AG08396 (cell line): ENCODE measurements at places on chromosomes 5 and 9.

DNA sequence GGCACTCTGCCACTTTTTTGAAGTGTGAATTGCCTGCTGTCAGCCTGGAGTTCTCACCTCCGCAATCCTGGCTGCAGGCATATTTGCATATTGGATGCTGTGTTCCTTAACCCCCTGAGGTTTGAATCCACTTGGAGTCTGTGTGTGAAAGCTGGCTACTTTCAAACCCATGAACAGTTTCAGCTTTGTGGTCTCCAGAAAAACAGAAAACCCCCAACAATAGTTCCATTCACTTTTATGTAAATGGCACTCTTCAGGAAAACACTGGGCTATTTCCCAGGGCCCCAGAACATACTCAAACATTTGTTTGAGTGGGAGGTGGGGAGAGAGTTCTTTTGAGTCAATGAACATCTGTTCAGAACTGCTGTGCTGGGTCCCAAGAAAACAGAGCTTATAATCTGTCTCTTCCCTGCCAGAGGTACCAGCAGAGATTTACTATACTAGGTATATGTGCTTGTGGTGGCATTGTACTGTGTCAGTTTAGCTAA, 5.0 kb downstream of the NUDT2 start:
- no peak for DNase-seq

- DNase-seq, result no peak
Observed at GRCh38 chr5:78647351-78647818, 1.2 kb downstream of the LHFPL2 start.

DNA sequence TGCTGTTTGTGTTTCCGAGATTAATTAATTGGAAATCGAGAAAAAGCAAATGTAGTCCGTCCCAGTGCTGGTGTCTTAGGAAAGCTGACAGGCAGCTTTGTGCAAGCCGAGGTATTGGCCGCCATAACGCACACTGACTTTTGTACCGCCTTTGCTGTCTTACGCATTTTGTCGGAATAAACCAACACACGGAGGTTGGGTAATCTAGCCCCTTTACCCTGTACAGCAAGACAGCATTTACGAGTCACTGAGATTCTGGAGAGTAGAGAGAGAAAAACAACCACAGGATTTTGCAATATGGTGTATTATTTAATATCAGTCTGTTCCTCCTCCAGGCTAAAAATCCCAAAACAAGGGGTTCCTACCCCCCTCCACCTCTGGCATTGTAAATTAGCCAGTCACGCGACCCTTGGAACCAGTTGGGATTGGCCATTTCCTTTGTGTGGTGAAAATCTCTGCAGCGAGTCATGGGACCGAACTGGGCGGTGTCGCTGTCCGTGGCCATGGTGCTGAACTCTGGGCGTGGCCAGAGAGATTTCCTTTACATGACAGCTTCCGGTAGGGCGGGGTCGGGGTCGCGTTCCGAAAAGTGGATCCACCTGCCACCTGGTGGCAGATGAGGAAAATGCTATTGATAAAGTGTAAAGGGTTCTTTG, 10.3 kb upstream of the PCDHB1 start:
- peak; percentile 87 for DNase-seq

GRCh38 chr5:55554585-55555202, 19.9 kb upstream of the PLPP1 start:
- DNase-seq, result no peak

DNA sequence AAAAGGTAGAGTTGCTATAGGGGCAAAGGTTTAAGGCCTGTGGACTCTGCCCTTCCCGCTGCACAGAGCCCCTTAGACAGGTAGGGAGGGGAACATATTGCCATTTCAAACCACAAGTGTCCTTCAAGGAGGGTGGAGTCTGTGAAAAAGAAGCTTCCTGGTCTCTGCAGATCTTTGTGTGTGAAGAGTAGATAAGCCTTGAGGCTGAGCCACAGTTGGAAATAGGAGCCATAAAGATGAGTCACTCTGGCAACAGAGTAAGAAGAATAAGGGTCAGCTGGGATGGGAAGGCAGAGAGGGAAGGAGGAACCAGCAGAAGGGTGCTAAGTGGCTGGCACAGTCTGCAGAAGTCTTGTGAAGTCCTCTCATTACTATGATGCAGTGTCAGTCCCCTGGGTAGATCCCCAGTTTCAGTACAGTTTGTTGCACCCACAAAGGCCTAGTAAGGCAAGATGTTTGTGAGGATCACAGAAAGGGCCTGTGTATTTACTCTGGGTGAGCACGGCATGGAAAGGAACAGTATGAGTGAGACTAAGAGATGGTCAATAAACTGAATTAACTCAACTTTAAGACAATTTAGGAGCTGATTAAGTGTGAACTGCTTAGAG, 18.1 kb downstream of the GRXCR2 start:
- DNase-seq, result peak; percentile 36

GRCh38 chr5:174937201-174938123, 213.1 kb downstream of the MSX2 start:
- no peak for DNase-seq

GRCh38 chr5:115423051-115423450, 121.5 kb downstream of the FEM1C start:
- DNase-seq, result no peak

- no peak for DNase-seq
Observed at GRCh38 chr5:101782352-101783103, 513.6 kb downstream of the SLCO4C1 start.

DNA sequence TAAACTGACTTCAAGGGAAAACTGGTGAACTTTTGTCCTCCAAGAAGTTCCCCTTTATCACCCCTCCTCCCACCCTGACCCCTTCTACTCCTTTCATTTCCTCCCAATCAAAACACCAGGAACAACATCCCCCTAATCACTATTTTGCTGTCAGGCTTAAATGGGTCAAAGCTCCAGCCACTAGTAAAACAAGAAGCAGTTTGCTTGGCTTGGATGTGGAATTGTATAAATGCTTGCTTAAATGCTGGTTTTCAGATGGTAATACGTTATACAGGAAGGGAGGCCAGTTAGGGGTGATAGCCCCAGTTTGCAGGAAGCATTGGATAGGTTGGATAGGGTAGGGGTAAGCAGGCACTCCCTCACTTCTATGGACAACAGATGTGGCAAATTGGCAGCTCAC, 473.6 kb downstream of the AGTPBP1 start:
- no peak for DNase-seq

DNA sequence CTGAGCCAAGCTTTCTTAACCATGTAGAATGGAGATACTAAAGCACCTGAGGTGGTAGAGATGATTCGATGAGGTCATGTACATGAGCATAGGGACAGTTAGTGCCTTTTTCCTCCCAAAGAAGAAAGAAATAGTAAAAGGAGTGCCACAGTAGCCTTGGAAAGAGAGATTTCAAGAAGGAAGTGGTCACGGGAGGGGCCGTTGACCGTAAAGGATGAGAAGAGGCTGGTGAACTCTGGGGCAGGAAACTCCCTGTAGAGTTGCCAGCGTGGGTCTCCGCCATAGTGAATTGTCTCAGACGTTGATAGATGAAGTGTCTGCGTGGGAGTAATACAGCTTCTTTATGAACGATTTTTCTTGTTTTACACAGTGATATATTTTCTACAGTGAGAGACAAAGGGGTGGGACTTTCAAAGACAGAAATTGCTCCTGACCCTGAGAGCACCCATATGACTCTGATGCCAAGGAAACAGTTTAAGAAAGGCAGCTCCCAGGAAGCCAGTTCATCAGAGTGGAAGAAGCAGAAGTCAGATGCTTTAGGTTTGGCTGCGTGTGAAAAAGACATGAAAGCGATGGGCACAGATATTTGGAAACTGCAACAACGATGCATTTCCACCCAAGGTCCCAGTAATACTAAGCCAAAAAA, 41.3 kb downstream of the UGCG start:
- peak; percentile 19 for DNase-seq

- DNase-seq, result no peak
Observed at GRCh38 chr5:7169240-7169878, 226.6 kb upstream of the ADCY2 start.

DNA sequence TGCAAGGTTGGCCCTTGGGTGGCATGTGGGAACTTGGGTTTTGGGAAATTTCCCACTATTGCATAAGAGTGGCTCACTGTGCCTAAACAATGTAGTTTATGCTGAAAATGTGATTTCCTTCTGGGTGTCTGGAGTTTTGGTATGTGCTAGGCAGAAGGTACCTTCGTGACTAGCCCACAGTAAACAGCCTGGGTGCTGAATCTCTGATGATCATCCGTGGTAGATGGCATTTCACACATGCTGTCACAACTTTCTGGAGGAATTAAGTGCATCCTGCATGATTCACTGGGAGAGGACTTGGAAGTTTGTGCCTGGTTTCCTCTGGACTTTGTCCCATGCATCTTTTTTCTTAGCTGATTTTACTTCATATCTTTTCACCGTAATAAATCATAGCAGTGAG, 64.5 kb downstream of the LNPEP start:
- no peak for DNase-seq

DNA sequence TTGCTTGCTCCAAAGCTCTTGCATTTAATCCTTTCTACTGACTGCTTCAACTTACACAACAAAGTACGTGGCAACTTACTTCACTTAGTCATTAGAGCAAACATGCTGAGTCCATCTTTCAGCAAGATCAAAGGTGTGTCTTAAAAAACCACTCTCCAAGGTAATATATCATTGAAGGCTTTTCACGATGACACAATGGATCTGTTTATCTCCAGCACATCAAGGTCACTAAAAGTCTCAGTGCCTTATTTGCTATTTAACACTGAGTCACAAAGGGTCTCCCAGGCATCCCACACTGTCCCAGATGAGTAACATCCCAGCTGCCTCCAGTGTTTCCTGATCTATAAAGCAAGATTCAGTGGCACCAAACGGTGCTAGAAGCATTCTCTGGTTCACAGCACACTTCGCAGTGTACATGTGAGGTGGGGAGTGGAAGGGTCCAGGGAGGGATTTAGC, 3.7 kb upstream of the CLK4 start:
- DNase-seq, result no peak

- DNase-seq, result no peak
Observed at GRCh38 chr9:9783211-9783610, 829.6 kb downstream of the PTPRD start.

GRCh38 chr9:24518545-24518944, 27.2 kb downstream of the IZUMO3 start:
- no peak for DNase-seq

DNA sequence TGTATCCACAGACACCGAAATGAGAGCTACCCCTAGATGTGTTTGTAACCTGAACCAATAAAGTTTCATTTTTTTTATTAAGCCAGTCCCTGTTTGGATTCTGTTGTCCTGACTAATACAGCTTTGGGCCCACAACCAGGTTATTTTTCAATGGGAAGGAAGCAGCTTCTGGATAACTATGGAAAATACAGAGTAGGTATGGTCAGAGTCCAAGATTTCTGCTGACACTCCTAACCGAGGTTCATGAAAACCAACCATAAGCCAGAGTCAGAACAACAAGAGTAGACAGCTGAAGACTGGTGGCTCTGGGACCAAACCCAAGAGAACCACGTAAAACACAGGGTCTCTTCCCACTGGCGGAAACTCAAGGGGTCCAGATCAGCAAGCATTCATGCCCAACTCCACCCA, 10.8 kb downstream of the KLF9 start:
- no peak for DNase-seq

GRCh38 chr9:91100878-91101450, 260.8 kb downstream of the AUH start:
- no peak for DNase-seq

GRCh38 chr5:138354926-138355378, 2.5 kb downstream of the KDM3B start:
- peak; percentile 84 for DNase-seq

- DNase-seq, result no peak
Observed at GRCh38 chr9:92342825-92343488, 17.2 kb downstream of the CENPP start.

GRCh38 chr5:41519801-41520200, 9.4 kb upstream of the PLCXD3 start:
- DNase-seq, result no peak

DNA sequence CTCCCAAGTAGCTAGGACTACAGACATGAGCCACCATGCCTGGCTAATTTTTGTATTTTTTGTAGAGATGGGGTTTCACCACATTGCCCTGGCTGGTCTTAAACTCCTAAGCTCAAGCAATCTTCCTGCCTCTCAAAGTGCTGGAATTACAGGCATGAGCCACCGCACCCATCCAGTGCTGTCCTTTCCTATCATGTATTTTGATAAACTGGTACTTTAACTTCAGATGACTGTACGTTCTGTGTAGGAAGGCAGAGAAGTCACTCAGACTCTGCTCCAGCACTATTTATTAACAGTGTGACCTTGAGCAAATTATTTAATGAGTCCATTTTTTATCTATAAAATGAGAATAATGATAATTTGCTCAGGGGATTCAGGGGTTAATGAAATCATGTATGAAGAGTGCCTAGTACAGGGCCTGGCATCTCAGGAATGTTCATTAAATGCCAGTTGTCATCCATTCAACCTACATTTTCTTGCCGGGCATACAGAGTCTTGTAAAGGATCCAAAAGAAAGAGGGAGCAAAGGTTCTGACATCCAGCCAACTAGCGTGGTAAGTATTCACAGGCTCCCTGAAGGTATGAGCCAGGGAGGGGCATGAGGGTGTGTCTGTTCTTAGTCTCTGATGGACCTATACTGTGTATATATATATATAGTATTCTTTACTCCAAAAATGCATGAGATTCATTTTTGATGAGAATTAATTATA, 201.9 kb downstream of the PBX3 start:
- no peak for DNase-seq

DNA sequence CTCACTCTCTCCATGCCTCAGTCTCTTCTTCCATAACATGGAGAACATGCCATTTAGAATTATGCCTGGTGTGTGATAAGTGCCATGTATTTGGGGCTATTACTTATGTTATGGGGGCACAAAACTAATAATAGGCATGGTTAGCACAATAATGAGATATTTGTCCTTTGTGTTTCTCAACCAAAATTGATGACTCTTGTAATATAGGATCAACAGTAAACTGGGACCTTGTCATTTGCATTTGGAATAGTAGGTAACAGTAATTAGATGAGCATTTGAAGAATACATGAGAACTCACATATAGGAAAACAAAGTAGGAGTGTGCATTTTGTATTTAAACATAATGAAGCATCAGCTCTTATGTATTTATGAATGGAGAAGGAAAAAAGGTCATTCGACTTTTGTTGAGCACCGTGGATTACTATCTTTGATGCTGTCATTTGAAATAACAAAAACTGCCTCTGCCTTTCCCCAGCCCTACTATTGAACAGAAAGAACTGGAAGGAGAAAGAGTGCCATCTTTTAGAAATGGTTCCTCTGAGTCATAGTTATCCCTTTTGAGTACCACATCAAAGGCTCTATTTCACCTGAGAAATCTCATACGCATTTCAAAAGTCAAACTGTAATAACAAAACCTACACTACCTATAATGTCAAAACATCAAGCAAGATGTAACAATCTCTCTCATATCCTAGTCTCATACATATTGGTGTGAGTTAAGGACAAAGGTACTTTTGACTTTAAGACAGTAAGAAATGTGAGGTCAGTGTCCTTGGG, 655.2 kb downstream of the PDE4D start:
- DNase-seq, result no peak
